ENCODE measurements at places on chromosomes 3 and 15. TPM values are rescaled to one million over a fixed set of nuclear protein-coding genes. Genes with fewer than 3 reads are reported as not detected.

TMEM266 gene
- total RNA-seq: not detected

MYNN gene
- total RNA-seq: 31.6 TPM

GOLGA6L9 gene
- 8.4 TPM for total RNA-seq

KCNH8 gene
- 0.21 TPM for total RNA-seq

A4GNT gene
- total RNA-seq: not detected

LRRC3B gene
- total RNA-seq: 6.3 TPM

PLAAT1 gene
- 5.0 TPM for total RNA-seq
